ENCODE measurements at places on chromosomes 3 and 15.

- DNase-seq: no peak
Observed at GRCh38 chr15:97502038-97502437, 458.5 kb upstream of the ARRDC4 start.

- no peak for DNase-seq
Observed at GRCh38 chr3:193665370-193665989, 72.5 kb downstream of the OPA1 start.

- no peak for DNase-seq
Observed at GRCh38 chr3:9149566-9149965, 99.9 kb downstream of the SRGAP3 start.

DNA sequence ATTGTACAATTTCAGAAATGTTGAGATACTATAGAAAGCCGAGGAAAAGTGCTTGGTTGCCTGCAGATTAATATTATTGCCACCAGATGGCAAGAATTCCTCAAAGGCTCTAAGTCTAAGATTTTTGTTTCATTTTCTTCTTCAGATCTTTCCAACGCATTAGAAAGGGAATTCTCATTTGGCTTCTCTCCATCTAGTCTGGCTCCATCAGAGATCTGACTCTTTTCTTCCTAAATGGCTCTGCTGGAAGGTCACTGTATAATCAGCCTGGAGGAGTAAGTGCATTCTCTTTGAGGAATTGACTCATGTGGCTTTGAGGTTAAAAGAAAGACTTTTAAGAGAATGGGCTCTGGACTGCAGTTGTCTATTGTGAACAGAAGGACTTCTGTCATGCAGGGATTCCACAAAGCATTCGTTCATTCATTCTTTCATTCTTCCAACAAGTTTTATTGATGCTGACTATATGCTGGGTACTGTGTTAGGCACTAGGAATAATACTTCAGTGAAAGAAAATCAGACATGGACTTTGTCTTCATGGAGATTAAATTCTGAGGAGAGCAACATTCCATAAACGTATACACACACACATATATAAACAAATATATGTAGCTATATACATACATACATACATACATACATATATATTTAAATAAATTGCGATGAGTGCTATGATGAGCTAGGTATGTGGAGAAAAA is 55.3 kb downstream of the SLC28A2 start:
- DNase-seq: peak; percentile 45

DNA sequence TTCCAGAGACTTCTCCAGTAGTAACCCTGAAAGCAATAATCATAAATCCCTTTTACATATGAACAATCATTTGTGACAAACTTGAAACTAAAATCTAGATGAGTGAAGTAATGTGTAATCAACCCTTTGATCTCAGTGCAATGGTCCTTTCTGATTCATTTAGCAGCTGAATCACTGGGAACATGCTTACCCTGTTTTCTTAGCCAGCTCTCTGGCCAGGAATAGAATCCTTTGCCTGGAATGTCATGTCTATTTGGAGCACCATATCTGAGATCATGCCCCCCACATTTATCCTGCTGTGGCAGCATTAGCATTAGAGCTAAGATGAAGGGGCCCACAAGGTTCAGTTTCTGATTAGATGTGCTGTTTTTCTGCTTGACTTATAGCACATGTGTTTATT is 309.8 kb downstream of the OXSM start:
- no peak for DNase-seq

DNA sequence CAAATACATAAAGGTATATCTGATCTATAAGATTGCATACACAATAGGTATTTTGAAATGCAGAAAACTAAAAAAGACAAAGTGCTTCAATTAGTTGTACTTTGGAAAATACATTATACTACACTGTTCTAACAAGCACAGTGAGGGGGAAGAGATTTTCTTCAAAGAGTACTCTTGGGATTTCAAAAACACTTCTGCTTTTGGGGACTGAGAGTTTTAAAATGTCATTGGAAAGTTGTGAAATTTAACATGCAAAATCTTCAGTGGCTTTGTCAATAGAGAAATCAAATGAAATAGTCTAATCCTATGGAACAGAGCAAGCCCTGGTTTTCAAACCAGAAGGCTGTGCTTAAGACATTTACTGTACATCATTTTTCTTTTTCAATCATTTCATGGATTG is 322.2 kb upstream of the SEMA6D start:
- DNase-seq: no peak

GRCh38 chr15:28890711-28891495 is 5.1 kb downstream of the APBA2 start:
- no peak for DNase-seq

DNA sequence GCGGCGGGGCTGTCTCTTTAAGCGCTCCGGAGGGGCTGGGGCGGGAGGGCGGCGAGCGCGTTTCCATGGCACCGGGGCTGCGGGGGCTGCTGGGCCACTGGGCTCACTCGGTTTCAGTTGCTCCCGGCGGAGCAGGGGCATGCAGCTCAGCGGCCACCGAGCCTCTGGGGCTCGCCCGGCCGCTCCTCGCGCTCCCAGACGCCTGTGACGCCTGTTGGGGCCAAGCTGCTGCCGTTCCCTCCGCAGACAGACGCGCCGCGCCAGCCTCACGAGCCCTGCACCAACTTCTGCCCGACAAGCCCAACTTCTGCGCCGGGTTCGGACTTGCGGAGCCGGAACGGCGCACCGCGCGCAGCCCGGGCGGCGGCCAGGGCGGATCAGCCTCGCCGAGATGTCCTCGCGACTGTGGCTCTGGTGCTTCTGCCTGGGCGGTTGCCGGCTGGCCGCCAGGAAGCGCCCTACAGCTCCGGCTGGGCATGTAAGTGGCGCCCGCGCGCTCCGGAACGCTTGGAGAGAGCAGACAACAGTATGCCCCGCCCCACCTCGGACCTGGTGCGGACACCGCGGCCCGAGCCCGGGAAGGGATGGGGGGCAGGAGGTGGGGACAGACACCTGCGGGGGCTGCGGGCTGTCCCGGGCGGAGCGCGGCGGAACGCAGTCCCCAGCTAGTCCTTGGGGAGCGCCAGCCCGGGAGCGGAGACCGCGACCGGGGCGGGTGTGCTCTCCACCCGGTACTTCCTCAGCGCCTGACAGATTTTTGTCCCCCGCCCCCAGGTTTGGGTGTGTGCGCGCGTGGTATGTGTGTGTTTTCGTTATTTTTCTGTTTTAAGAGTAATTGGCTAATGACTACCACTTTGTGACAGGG is 154.1 kb upstream of the GOLIM4 start:
- peak; percentile 87 for DNase-seq

DNA sequence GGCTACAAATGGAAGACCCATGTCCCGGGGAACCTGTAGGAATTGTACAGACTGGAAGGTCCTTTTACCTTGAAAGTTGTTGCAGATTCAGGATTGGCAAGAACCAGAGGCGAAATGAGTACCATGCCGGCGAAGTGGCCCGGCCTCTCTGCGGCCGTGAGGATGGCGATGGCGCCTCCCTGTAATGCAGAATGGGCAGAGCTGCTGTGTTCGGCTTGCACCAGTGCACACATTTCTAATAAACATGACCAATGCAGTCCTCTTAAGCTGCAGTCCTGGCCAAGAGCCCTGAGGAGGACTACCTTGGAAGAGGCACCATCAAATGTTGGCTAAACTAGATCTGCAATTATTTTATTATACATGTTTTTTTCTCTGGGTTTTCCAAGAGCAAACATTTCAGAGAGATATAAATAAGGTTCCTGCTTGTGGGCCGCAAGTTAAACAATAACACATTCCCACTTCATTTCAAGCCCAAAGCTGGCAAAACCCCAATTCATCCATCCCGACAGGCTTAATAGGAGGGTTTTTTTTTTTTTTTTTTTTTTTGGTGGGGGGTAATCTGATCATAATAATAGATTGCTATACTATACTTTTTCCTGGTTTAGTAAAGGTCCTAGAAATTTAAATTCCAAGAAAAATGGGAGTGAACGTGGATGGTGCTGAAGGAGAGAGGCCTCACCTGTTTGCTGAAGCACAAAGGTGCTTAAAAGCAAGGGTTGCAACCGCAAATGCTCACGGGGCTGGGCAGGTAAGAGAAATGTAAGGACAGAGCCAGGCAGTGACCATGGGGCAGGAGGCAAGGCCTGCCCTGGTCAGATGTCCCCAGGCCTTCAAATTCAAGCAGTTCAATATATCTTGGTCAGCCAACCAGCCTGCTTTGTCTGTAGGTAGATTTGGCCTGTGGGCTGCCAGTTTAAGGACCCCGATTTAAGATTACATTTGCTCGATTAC is 48.5 kb downstream of the ABTB1 start:
- DNase-seq: no peak

DNA sequence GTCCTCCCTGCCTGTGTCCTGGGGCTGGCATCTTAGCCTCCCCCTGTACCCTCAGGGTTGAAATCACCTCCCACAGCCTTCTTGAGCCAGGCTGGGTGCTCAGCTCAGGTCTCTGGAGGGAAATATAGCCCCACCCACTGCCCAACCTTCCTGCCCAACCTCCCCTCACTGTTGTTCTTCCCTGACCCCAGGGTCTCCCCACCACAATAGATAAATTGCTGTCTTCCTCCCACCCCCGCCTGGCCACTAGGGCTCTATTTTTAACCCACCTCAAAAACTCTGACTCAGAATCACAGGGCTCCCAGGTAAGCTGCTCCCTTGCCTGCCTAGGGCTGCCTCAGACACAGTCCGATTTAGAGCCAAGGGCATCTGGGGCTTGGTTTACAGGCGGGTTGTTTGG is 15.0 kb downstream of the HCN4 start:
- no peak for DNase-seq

- DNase-seq: no peak
Observed at GRCh38 chr3:114299421-114299820, 5.6 kb downstream of the TIGIT start.

DNA sequence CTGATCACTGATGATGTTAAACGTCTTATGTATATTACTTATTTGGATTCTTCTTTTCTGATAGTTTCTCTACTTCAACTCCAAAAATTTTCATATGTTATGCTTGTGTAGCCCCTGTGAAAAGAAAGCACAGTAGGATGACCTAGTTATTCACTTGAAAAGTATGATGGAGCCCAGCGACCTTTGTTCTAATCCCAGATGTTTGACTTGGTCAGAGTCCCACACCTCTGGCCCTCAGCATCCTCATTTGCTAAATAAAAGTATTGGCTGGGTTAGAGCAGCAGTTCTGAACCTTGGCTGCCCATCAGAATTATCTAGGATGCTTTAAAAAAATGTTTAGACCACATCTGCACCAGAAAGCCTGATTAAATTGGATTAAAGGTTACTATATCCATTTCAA is 173.7 kb downstream of the ATG7 start:
- no peak for DNase-seq

DNA sequence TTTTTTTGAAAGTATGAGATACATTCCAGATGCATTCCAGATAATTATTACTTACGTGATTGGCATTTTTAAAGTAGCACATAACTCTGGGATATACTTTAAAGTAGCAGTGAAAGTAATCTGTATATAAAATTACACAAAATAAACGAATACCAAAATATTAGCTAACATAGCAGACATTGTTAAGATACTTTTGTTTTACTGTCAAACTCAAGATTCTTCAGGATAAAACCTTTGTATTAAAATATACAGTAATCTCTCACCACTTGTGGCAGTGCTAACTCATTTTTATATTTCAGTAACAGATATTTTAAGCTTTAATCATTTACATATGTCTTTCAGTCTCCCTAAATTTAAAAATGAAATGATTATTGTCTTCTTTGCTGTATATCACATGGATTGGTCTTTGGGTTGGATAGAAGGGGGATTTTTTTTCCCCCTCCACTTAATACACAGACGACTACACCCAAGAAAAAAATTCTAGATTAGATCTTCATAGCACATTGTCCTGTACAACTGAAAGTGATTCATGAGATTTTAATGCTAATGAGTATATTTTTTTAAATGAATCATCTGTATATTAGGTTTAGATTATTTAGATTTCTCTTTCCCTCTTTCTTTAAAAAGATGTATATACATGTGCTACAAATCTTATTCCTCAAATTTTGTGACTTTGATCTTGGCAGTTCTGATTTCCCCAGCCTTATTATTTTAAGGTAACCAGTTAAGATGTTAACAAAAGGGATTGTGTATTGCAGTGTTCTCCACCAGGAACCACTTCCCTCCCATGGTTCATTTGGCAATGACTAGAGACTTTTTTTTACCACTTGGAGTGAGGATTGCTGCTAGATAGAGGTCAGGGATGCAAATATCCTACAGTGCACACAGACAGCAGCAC is 24.5 kb upstream of the EBLN2 start:
- DNase-seq: no peak

GRCh38 chr15:69871511-69872134 is 226.1 kb downstream of the TLE3 start:
- DNase-seq: no peak

GRCh38 chr3:160893207-160893606 is 137.2 kb downstream of the PPM1L start:
- DNase-seq: no peak

All from GM10248 (cell line).